ENCODE measurements at places on chromosomes 12 and 14. TPM values are rescaled to one million over a fixed set of nuclear protein-coding genes. Genes with fewer than 3 reads are reported as not detected.

Gene BEST3
- not detected for total RNA-seq

DNA sequence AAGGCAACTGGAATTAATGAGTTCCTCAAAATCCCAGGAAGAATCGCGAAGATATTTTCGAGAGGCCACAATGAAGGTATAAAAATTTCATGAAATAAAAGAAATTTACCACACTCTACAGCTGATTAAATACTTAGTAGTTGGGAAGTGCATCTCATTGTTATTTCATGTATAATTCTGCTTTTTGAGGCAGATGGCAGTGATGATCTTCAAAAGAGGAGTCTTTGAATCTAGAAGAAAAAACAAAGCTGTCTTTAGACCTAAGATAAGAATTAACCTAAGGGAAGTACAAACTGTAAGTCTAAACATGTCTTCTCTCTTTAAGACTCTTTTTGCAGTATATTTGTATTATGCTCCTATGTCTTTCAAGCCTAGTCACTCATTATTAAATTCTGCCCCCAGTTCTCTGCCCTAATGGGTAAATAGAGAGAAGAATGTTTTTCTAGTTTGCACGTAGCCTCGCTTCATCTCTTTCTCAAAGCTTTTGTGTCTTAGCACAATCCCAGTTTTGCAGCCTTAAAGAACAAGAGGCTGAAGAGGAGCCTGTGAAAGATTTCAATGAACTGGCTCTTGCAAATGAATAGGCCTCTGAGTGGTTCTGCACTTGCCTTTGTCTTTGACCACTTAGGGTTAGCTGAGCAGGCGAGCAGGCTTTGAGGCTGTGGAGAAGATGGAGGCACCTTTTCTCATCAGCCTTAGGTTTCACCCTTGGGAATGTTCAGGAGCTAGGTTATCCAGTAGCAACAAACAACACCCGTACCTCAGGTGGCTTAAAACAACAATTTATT, 32.7 kb downstream of the CFAP54 start:
- H3K27ac ChIP-seq, result no peak overlapping the region
- no peak overlapping the region for H3K4me3 ChIP-seq
- H3K27me3 ChIP-seq, result no peaks in the 10 kb centered on the region

DNA sequence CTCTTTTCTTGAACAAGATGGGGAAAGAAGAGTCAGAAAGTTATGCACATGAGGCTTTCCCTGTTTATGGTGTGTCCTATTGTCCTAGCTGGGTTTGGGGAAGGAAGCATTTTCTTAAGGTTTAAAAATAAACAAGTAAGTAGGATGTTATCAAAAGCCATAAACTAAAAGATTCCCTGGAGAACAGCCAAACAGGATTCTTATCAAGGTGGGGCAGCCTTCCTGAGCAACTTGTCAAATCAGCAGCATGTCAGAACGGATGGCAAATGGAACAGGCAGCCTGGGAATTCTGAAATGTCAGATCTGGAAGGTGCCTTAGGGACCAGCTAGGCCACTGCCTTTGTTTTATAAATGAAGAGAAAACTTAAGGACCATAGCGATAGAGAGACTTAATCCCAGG, 152.2 kb upstream of the RGS6 start:
- no peak overlapping the region for H3K27ac ChIP-seq
- H3K4me1 ChIP-seq, result peaks cover 8% of the 10 kb centered on the region
- no peak overlapping the region for H3K4me3 ChIP-seq
- H3K36me3 ChIP-seq, result no peaks in the 10 kb centered on the region

- H3K36me3 ChIP-seq, result no peaks in the 10 kb centered on the region
- no peak for DNase-seq
- H3K4me3 ChIP-seq, result no peak overlapping the region
- peaks cover 16% of the 10 kb centered on the region for H3K27me3 ChIP-seq
- H3K4me1 ChIP-seq, result no peaks in the 10 kb centered on the region
- H3K27ac ChIP-seq, result no peak overlapping the region
Measured at GRCh38 chr12:80193865-80194264, 94.5 kb downstream of the OTOGL start.

Gene ASPG
- not detected for total RNA-seq

GRCh38 chr12:2997989-2998670, 38.9 kb downstream of the TEAD4 start:
- no peak overlapping the region for H3K27ac ChIP-seq
- peaks cover 3% of the 10 kb centered on the region for H3K36me3 ChIP-seq
- DNase-seq, result no peak
- no peaks in the 10 kb centered on the region for H3K27me3 ChIP-seq

Gene RBMS2
- 65.9 TPM for total RNA-seq

DNA sequence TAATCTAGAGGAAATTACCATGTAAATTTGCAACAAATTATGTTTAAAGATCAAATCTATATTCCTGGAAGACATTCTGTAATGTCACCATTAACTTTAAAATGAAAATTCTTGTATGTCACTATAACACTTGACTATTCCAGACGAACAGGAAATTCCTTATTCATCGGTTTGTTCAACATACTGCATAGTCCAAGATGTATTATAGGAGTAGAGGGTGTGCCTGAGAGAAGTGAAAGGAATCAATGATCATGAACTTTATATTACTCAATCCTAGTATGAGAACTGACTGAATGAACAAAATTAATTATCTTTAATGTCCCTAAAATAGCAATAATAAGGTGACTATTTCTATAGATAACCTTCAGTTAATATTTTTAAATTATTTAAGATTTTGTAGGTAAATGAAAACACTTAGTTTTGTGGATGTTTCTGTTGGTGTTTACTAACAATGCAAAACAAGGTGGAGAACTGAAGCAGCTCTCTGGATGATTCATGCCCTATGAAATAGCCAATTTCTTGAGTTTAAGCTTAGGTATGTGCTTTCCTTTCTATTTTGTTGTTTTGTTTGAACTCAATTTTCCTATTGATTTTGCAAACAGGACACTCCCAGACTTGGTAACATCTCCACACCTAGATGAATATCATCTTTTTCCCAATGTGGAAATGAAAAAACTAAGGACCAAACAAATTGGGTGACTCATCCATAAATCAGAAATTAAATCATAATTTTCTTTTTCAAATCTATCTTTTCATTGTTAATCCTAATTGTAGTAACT, 18.2 kb upstream of the ITPR2 start:
- H3K4me1 ChIP-seq, result peaks cover 5% of the 10 kb centered on the region
- DNase-seq, result no peak
- H3K27me3 ChIP-seq, result no peaks in the 10 kb centered on the region
- no peak overlapping the region for H3K4me3 ChIP-seq

Gene HCAR1
- total RNA-seq, result 0.62 TPM

- peaks cover 7% of the 10 kb centered on the region for H3K27me3 ChIP-seq
- no peak overlapping the region for H3K4me3 ChIP-seq
- no peak overlapping the region for H3K27ac ChIP-seq
Measured at GRCh38 chr14:52018252-52018651, 28.9 kb downstream of the RTRAF start.

- no peak for DNase-seq
- no peaks in the 10 kb centered on the region for H3K27me3 ChIP-seq
- H3K4me1 ChIP-seq, result peaks cover 9% of the 10 kb centered on the region
- no peaks in the 10 kb centered on the region for H3K36me3 ChIP-seq
- H3K27ac ChIP-seq, result no peak overlapping the region
- no peak overlapping the region for H3K4me3 ChIP-seq
Measured at GRCh38 chr14:50047274-50047676, 69.1 kb downstream of the VCPKMT start.

Data from progenitor cell of endocrine pancreas (in vitro differentiated cells).